Umbilical cord (tissue), 2 donors: ENCODE measurements at places on chromosomes 1 and 21.
A peak's percentile ranks its signal among the peaks of the same experiment; 100 is the strongest.

GRCh38 chr1:118290046-118290445 is 105.0 kb upstream of the SPAG17 start:
- DNase-seq = no peak

GRCh38 chr1:225460737-225461532 is 33.1 kb upstream of the LBR start:
- no peak for DNase-seq

GRCh38 chr1:101245246-101245927 is 8.6 kb downstream of the S1PR1 start:
- no peak for DNase-seq

- DNase-seq = peak; percentile 88
Measured at GRCh38 chr1:16324456-16324890, 27.8 kb downstream of the FBXO42 start.

DNA sequence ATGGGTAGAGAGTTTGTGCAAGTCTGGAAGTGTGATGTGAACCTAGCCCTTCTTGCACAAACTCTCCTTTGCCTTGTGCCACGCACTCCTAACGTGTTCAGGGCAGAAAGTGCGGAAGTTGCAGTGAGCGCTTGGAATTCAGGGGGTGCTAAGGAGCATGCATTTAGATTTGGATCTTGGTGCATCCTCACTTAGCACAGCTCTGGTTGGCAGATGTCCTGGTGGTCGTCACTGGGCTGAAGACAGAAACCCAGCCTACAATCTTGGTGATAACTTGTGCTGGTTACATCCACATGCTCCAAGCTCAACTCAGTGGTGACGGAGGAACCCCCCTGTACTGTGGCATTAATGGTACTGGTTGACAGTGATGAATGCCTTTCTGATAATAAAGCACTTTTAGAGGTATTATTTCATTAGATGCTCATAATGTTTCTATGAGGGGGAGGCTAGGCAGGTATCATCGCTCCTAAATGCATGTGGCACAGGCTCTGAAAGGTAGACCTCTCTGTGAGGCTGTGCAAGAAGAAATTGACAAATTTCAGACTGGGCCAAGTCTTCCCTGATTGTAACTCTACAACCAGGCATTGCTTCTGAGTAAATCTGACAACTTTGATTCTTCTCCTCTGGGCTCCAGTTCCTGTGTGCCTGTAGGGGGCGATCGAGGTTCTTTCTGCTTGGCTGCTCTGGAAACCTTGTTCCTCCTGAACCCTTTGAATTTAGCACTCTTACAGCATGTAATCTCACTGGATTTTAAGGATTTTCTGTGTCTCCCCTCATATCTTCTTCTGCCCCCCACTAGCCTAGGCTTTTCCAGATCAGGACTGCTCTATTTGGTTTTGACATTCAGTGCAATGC is 40.6 kb downstream of the MAPKAPK2 start:
- DNase-seq = peak; percentile 28

DNA sequence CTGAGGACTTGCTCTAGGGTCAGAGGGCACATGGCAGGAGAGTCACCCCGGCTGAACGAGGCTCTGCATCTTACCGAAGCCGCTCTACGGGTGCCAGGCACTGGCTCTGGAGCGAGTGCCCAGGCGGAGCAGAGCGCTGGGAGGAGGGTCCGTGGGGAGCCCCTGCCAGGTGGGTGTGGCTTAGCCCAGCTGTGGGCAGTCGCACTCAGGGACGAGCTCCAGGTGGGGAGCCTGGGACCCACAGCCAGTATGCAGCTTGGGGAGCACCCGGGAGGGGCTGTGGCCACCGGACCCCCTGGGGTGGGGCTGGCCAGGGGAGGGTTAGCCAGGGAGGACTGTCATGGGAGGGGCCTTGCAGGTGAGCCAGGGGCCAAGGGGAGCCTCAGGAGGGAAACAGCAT is 3.8 kb downstream of the AGRN start:
- DNase-seq = no peak

DNA sequence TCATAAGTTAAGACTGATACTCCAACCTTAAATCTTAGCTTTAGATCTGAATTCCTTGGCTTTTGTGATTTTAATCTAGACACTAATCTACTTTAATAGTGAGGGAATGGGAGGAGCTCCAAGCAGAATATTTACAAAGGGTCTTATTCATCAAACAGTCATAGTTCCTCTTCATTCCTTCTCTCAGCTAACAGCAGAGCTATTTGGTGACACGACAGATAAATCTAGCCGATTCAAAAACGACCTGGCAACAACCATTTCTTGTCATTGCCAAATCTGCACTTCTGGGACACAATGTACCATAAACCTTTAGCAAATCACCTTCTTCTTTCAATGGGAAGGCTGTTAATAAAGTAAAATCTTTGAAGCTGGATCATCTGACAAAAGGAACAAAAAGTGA is 52.8 kb upstream of the FOXD3 start:
- DNase-seq = no peak

- DNase-seq = no peak
Measured at GRCh38 chr1:231241750-231242149, 738 bp downstream of the GNPAT start.

GRCh38 chr1:164756741-164757140 is 197.8 kb downstream of the PBX1 start:
- DNase-seq = no peak

GRCh38 chr1:156268336-156268735 is 14.3 kb downstream of the SMG5 start:
- DNase-seq = no peak

- DNase-seq = peak; percentile 71
Measured at GRCh38 chr1:214466403-214467077, 84.9 kb downstream of the PTPN14 start.

DNA sequence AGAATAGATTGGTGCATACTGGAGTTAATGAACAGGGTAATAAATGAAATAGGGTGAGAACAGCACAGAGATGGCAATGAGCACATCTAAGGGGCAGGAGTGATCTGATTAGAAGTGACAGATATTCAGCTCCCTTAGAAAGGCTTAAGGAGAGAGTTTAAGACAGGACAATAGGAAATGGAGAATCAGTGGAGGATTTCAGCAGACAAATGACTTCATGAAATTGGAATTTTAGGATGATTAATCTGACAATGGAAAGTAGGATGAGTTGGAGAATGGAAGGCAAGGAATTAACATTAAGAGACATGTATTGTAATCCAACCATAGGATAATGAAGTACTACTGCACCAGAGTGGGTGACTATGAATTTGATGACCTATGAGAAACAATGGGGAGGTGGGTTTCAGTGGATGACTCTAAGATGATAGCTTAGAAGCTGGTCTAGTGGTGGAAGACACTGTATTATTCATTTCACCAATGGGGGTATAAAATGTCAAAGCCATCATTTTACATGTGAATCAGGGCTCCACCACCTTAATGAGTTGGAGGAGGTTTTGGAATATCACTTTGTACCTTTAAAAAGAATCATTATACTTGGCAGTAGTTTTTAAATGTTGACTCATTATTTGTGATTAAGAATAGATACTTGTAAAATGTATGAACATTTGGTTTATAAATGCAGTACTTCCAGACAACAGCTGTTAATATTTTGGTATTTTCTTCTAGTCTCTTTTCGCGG is 139.1 kb downstream of the PLA2G4A start:
- no peak for DNase-seq

DNA sequence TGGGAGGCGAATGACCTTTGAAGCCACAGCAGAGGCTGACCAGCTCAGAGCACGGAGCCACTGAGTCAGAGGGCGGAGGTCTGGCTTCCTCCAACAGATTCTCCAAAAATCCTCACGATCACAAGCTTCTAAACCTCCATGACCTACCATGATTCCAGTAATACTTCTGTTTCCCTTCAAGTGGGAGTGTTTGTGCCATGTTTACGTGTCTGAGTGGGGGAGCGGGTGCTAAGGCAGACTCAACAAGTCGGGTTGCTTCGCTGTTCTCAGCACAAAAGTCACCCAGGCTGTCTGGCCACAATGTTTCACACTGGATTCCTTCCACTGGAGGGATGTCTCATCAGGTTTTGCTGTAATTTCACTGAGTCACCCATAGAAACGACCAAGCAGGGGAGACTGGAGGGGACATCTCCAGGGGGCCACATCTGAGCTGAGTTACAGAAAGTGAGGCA is 86.2 kb downstream of the SLC66A1 start:
- peak; percentile 51 for DNase-seq

DNA sequence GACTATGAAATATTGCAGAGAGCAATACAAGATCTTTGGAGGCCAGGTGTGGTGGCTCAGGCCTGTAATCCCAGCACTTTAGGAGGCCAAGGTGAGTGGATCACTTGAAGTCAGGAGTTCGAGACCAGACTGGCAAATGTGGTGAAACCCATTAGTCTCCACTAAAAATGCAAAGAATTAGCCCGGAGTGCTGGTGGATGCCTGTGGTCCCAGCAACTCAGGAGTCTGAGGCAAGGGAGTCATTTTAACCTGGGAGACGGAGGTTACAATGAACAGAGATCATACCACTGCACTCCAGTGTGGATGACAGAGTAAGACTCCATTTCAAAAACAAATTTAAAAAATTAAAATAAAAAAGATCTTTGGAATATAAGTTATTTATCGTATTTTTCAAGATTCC is 76.6 kb downstream of the PRKAB2 start:
- DNase-seq = no peak

DNA sequence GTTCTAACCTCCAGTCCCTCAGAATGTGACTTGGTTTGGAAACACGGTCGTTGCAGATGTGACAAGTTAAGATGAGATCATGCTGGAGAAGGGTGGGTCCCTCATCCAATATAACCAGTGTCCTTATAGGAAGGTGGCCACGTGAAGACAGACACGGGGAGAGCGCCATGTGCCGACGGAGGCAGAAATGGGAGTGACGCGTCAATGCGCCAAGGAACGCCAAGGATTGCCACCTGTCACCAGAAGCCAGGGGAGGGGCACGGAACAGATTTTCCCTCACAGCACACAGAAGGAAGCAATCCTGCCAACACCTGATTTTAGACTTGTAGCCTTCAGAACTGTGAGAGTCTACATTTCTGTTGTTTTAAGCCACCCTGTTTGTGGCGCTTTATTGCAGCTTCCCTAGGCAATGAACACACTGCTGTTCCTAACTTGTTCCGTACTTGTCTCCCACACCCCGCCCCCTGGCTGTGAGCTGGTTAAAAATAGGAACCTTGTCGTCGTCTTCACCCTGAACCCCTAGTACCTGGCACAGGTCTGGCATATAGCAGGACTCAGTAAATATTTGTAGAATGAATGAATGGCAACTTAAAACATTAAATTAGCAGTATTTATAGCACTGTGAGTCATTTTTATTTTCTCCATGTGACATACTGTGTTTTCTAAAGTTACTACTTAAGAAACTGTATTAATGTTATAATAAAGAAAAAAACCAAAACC is 14.2 kb downstream of the RIMS3 start:
- DNase-seq = no peak

GRCh38 chr1:61992257-61992656 is 202.4 kb upstream of the L1TD1 start:
- DNase-seq = no peak

DNA sequence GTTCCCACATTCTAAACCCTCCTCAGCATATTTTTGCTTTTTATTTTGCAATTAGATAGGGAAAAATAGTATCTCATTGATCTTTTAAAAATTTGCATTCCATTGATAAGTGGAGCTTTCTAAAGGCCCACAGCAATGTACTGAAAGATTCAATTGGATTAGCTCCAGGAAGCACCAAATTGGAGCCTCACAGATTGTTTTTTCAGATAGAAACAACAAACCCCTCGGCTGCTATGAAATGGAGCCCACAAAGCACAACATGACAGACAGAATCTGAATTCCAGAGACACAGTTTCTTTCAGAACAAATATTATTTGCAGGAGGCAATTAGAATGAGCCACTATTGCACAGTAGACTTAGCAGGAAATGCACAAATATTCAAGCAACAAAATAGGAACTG is 58.9 kb upstream of the KIF26B start:
- no peak for DNase-seq

GRCh38 chr21:20418353-20418752 is 579.9 kb upstream of the NCAM2 start:
- DNase-seq = no peak

- no peak for DNase-seq
Measured at GRCh38 chr1:168932539-168932938, 174.0 kb upstream of the ATP1B1 start.

DNA sequence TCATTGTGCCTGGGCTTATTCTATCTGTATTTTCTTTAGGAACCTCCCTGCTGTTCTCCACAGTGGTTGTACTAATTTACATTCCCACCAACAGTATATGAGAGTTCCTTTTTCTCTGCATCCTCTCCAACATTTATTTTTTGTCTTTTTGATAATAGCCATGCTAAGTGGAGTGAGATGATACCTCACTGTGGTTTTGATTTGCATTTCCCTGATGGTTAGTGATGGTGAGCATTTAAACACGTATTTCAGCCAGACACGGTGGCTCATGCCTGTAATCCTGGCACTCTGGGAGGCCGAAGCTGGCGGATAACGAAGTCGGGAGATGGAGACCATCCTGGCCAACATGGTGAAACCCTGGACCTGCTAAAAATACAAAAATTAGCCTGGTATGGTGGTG is 57.9 kb downstream of the SLAMF6 start:
- DNase-seq = no peak

GRCh38 chr1:236253918-236254637 is 27.7 kb downstream of the ERO1B start:
- no peak for DNase-seq

GRCh38 chr1:57367945-57368344 is 55.9 kb downstream of the DAB1 start:
- no peak for DNase-seq

DNA sequence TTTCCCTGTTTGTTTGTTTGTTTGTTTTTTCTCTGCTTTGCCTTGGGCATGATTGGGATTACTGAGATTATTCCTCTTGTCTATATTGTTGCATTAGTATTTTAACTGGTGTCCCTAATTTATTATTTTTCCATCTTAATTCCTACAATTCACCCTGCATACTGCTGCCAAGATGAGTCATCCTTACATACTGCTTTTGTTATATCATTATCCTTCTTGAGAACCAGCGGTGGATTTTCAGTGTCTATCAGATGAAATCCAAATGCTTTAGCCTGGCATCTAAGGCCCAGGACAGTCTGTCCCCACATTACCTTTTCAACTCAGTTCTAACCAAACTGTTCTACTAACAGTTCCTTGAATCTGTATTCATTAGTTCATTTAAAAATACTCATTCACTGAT is 101.7 kb downstream of the OLFML2B start:
- no peak for DNase-seq

DNA sequence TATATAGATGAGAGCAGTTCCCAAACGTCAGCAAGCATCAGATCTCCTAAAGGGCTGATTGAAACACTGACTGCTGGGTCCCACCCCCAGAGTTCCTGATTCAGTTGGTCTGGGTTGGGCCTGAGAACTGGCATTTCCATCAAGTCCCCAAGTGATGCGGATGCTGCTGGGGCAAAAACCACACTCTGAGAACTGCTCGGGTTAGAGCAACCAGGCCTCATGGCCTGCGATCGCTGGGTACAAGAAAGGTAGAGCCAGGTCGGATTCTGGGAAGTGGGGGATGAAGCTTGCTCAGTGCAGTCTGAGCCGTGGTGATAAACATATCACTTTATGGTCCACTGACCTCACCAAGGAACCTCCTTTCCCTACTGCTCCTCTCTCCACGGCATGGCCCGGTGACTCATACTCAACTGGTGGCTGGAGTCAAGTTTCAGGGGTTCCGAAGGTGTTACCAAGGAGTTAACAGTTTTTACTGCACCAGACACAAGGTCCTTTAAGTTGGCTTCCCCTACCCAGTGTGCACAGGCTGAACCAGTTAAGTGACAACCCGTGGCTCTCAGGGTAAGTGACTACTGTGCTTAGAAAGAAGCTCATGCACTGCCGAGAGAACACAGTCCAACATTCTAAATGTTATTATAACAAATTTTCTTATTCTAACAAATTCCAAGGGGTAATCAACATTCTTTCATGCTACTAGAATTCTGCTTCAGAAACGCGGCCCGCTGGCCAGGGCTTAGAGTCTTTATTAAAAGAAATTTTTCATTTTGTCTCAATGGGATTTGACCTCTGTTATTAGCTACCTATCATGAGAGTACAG is 153.5 kb downstream of the TGFBR3 start:
- DNase-seq = peak; percentile 46
